Stimulated activated CD4-positive, alpha-beta T cell treated with anti-CD3 and anti-CD28 coated beads, Interleukin-12 subunit alpha, Interleukin-12 subunit beta, amount 100 ng/mL, for 4 hours (primary cell): ENCODE measurements at places on chromosomes 11 and 22.

GRCh38 chr11:69509846-69510390 lies 28.5 kb downstream of the LINC01488 start:
- no peak for DNase-seq

DNA sequence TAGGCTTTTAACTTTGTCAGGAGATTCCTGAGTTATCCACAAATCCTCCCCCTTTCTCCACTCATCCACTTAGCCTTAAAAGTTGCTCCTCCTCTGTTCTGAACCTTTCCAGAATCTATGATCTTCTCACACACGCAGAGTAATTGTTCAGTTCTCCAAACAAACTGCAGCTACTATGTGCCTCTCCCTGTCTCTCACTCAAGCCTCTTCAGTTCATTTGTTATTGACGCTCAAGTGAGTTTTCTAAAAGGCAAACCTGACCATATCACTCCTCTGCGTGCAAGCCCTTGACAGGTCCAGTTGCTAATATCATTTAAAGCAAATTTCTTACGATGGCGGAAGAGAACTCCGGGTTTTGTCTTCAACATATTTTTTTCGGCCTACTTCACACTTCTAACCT lies 1169.7 kb upstream of the TENM4 start:
- DNase-seq = no peak

DNA sequence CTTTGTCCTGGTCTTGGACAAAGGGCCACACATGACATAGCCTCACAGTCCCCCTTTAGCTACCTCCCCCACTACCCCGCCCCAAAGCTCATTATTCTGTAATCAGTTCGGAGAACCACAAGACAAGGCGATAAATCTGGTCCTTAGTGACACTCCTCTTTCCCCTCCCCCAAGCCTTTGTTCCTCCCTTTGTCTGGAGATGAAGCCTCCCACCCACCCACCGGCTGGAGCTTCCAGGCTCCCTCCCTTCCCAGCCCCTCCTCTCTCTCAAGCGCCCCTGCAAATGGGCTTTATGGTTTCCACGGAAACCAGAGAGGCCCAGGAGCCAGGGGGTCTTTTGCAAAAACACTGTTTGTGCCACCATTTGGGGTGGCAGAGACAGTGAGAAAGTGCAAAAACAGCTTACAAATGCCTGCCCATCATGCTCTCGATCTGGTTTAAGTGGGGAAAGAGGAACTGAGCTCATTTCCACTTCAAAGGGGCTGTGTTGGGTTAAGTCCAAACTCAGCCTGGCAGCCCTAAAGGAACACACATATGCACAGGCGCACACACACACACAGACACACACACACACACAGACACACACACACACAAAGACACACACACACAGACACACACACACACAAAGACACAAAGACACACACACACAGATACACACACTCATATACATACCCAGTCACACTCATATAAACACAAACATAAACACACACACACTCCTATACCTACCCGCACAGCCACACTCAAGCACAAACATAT lies 23.5 kb downstream of the APLNR start:
- DNase-seq = no peak

DNA sequence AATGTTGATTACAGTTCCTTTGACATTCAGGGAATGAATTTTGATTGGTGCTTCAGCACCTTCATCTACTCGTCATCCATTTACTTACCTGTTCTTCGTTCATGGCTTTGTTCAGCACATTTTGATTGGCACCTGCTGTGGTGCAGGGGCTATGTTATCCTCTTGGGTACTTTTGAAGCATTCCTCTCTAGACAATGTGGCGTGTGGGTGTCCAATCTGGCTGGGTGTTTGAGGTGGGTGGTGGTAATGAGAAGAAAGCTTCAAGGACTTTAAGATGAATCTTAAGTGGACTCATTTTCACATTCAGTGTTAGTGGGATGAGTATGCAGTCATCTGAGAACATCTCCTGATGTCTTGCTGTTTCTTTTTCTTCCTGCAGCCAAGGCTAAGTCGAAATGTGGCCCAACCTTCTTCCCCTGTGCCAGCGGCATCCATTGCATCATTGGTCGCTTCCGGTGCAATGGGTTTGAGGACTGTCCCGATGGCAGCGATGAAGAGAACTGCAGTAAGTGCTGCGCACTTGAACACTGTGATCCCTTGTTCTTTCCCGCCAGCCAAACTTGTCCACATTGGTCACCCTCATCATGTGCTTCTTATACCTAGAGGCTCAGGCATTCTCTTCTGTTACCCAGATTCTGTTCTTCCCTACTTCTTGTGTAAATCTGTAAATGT lies 137.5 kb downstream of the LDLRAD3 start:
- DNase-seq = no peak

GRCh38 chr11:61090521-61090920 lies 11.8 kb upstream of the CD5 start:
- DNase-seq = no peak

DNA sequence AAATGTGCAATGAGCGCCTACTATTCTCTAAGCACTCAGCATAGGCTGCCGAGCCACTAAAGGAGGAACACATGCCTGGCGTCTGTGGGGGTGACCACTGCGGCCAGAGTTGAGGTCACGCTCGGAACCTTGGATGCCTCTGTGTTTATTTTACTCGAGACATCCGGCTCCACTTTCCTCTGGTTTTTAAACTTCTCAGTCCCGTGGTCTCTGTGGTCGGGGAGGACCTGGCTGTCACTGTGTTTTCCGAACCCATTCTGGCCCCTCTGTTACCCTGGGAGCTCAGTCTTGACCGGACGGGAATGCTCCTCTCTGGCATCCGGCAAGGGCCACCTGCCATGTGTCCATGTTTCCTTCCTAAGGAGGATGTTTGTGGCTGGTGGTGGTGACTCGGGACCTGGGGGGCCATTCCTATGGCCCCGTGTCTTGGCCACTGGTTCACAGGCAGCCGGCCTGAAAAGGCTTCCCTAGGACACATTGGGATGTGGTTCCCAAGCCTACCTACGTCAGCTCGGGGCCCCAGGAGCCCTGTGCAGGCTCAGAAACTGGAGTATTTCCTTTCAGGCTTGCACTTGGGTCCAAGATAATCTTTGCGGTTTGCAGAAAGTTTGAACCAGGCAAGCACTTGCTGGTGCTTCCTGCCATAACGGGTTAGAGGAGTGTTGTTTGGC lies 46.7 kb upstream of the PARVG start:
- no peak for DNase-seq

GRCh38 chr22:20063271-20064139 lies 16.5 kb upstream of the DGCR8 start:
- DNase-seq = no peak

- DNase-seq = no peak
Measured at GRCh38 chr11:12541583-12542151, 132.6 kb upstream of the TEAD1 start.

DNA sequence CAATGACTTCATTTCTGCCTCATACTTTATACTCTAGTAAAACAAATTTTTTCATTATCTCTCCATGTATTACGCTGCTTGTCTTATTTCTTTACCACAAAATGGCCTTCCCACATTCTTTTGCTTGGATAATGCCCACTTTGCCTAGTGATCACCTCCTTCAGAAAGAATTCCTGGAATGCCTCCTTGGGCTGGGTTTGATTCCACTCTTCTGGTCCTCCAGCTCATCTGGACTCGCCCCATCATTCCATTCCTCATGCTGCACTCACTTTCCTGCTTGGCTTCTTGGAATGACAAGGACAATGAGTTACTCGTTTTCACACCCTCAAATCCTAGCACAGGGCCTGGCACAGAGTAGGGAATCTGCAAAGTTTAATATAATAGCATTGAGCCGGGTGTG lies 475.1 kb upstream of the LARGE1 start:
- no peak for DNase-seq

- DNase-seq = no peak
Measured at GRCh38 chr11:112382561-112382960, 121.9 kb upstream of the PLET1 start.

GRCh38 chr11:26830218-26830617 lies 108.4 kb upstream of the SLC5A12 start:
- no peak for DNase-seq

DNA sequence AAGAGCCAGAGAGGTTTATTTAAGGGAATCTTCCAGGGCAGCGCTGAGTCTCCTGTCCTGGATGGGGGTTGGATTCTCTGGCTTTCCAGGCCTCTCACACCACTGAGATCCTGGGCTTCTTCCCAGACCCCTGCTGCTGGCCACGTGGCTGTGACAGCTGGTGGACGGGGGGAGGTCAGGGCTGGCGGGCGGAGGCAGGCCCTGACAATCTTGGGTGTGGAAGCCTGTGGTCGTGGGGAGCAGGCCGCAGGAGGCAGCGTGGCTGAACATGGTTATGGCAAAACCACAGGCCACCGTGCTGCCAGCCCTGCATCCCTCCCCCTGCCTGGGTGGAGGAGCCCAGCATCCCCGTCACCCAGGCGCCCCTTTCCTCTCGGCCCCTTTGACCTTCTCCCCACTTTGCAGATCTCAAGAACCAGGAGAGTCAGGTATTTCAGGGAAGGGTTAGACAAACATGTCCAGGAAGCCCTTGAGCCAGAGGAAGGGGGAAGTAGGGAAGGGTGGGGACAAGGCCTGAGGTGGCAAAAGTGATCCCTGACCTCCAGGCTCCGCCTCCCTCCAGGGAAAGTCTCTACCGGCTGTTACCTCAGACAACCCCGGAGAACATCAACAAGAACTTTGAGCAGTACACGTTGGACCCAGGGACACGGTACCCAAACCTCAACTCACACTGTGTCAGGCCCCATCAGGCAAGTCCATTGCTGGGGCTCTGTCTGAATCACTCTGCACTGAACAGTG lies 111.8 kb downstream of the MICAL2 start:
- no peak for DNase-seq

DNA sequence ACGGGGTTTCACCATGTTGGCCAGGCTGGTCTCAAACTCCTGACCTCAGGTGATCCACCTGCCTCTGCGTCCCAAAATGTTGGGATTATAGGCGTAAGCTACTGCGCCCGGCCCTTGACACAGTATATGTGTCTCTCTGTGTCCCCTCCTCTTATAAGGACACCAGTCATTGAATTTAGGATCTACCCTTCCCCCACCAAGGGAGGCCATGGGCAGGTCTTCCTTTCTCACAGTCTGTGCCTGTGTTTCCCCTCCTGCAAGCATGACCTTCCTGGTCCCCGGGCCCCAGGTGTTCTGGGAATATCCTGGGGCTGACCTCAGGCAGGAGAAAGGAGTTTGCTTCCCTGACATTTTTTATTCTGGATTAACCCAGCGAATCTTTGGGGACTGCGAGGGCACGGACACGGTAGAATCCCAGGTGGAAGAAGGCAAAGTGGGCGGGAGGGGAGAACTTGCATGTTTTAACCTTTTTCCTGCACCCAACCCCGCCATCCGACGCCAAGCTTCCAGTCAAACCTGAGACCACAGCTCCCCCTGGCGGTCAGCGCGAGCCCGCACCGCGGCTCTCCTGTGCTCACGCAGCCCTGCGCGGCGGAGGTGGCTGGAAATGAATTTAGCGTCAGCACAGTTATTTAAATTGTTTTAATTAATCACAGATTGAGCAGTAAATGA lies 42.1 kb upstream of the ISX start:
- DNase-seq = peak; percentile 66

GRCh38 chr22:32142600-32142999 lies 16.5 kb downstream of the C22orf42 start:
- no peak for DNase-seq

DNA sequence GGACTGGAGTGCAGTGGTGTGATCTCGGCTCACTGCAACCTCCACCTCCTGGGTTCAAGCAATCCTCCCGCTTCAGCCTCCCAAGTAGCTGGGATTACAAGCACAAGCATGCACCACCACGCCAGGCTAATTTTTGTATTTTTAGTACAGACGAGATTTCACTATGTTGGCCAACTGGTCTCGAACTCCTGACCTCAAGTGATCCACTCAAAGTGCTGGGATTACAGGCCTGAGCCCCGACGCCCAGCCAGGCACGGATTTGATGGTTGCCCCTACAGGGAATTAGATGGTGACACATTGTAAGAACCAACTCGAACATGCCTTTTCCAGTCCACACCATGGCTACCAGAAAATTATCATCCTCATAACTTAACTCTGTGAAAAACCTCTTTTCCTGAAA lies 26.8 kb upstream of the RTL6 start:
- no peak for DNase-seq

GRCh38 chr22:47050401-47051051 lies 288.1 kb downstream of the TBC1D22A start:
- DNase-seq = no peak

GRCh38 chr22:45207981-45208664 lies 32.6 kb downstream of the KIAA0930 start:
- no peak for DNase-seq

- no peak for DNase-seq
Measured at GRCh38 chr11:75263944-75264349, 23.4 kb downstream of the TPBGL start.

- DNase-seq = no peak
Measured at GRCh38 chr11:112096194-112096593, 9.5 kb downstream of the SDHD start.

DNA sequence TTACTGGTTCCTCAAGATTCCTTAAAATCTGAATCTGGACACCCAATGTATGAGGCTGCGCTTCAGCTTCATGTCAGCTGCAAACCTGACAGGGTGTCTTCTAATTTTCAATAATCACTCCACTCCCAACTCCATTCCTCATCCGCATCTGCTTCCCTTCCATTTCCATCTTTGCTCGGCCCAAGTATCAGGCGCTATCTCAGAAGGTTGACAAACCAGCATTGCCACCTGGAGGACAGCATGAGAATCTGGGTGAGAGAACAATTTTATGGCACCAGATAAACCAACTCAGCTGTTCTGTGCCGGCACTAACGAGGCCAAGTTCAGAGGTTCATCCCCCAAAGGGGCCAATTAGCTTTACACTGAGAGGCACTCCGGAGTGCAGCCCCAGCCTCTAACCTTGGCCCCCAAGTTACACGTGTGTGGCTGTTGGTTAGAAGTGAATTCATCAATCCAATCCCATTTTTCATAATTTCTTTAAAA lies 79.1 kb upstream of the LMO2 start:
- no peak for DNase-seq

GRCh38 chr11:73446766-73447165 lies 70.6 kb downstream of the RELT start:
- no peak for DNase-seq

DNA sequence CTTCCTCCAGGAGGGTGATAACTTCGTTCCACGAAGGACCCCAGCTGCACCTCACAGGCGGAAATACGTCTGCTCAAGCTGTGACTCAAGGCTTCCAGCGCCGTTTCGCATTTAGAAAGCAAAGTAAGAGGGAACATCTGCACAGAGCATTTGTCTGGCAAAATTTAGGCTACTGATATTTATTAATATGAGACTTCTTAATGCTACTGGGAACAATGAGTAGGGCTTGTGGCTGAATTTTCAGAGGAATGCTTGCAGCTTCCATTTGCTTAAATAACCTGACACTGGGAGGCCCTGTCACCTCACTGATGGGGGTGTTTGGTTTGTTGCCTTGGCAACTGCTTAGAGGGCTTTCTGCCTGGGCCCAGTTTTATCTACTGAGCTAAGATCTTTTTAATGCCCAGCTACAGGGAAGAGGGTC lies 14.7 kb upstream of the ST14 start:
- no peak for DNase-seq
